IMR-90 (cell line): ENCODE measurements at places on chromosomes 6 and 20. TPM values are rescaled to one million over a fixed set of nuclear protein-coding genes. Genes with fewer than 3 reads are reported as not detected.

Gene NKAPL
- polyA plus RNA-seq = 0.49 and 0.51 TPM in 2 replicates

DNA sequence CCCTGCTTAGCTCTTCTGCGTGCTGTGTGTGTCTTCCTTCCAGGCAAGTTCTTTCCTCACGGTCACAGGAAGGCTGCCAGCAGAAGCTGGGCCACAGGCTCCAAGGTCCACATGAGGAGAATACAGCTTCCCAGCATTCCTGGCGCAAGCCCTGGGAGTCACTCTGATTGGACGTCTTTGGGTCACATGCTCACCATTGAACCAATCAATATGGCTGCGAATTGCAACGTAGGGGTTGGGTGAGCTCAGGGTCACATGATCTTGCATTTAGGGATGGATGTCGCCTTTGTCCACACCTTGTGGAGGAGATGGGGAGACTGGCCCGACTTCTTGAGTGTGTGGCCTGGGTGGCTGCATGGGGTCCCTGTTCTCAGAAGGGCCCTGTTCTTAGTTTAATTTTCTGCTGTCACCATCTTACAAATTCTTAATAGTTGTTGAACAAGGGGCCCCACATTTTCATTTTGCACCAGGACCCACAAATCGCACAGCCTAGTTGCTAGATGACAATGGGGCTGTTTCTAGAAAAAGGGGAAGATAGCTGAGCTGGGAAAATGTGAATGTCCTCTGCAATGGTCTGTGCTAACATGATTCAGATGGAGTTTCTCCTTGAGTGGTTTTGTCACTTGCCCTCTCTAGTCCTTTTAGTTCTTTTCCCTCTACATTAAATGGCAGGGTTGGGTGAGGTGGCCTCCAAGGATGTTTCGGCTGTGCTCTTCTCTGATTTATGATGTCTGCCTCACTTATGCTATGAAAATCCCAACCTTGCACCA lies 149.6 kb downstream of the CDH26 start:
- DNase-seq = no peak

Gene HUS1B
- polyA plus RNA-seq = 0.39 and 0.59 TPM in 2 replicates

DNA sequence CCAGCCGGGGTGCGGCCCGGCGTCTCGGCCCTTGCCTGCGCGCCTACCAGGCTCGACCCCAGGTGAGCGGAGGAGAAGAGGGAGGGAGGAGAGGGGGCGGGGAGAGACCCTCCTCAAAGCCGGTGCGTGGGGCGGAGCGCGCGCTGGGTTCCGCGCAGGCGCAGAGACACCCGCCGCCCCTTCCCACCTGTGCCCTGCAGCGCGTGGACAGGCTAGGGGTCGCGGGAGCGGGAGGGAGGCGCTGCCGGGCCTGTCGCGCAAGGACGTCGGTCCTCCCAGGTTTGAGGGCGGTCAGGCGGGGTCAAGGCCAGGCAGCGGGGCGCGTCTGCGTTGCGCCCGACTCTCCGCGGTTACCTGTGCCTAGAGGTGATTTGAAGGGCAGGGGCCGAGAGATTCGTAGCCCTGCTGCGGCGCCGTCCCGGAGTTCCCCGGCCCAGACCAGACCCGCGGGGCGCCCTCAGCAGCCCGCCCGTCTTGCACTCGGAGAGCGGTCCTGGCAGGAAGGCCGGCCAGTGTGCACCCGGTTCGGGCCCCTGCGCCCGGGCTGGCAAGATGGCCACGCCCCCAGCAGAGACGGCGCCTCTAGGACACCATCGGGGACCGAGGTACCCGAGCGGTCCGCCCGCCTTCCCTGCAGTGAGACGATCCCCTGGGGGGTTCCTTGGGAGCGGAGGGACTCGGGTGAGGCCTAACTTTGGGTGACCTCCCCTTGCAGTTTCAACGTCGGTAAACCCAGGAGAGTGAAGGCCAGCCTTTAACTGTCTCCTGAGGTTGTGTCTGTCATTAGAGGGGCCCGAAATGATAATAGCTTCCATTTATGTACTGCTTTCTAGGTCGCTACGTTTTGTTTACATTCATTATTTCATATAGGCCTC lies 546 bp downstream of the C6orf136 start:
- DNase-seq = peak; percentile 26

DNA sequence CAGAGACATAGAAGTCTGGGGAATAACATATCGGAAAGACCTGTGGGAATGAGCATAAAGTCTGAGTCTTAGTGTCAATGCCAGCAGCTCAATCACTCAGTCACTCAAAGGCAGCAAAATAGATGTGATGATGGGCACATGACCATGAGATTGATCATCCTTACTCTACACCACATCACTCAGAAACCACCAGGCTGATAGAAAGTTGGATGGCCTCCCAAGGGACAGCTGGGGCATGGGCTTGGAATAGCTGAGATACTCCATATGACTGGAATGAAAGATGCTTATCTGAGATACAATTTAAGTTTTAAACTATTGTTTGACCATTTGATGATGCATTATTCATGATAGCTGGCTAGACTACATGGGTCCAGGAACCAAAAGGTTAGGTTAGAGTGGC lies 80.9 kb upstream of the F13A1 start:
- DNase-seq = no peak

Gene KIZ
- 7.8 and 9.9 TPM in 2 replicates for polyA plus RNA-seq

- peak; percentile 45 for DNase-seq
Observed at GRCh38 chr6:110814102-110815014, 911 bp downstream of the CDK19 start.

GRCh38 chr6:119347466-119348095 lies 2.0 kb downstream of the MAN1A1 start:
- DNase-seq = peak; percentile 23

DNA sequence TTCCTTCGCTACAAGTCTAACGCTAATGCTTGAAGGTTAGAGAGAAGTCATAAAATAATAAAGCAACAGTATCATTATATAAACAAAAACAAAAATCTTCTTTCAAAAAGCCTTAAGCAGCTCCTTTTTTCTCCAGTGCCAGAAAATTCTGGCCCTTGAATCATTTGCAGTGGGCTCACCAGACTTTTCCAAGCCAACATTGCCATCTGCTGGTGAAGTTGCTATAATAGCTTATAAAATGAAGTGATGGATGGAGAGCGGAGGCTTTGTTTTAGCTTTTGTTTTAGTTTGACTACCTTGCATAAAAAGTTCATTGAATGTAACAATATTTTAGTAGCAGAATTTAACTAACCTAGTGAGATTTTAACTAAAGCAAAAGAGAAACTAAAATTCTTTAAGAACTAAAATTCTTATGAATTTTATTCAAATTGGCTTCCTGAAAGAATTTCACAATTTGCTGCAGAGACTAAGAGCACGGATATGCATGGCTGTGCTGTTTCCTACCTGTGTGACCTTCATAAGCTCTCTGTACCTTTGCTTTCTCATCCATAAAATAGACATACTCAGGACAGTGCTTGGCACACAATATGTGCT lies 44.8 kb upstream of the SLC2A12 start:
- peak; percentile 75 for DNase-seq

Gene HLA-G
- not detected in 2 replicates for polyA plus RNA-seq

GRCh38 chr6:156689656-156690055 lies 87.5 kb upstream of the ARID1B start:
- no peak for DNase-seq

DNA sequence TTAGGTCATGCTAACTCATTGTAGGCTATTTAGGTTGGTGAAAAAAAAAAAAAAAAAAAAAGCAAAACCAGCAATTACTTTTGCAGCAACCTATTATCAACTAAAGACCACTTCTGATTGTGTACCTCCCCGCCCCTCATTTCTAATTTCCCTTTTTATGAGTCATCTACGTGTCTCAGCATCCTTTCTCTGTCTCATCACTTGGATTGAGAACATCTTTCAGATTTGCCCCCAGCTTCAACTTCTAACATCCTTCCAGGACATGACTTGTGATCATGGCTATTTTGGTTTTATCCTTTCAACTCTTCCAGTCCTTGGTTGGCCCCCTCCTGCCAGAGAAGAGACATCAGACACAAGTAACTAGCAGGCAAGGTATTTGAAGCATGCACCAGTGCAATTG lies 156.7 kb upstream of the CCN2 start:
- DNase-seq = peak; percentile 11
